CD8-positive, alpha-beta memory T cell (primary cell): ENCODE measurements at places on chromosomes 4 and X. TPM values are rescaled to one million over a fixed set of nuclear protein-coding genes. Genes with fewer than 3 reads are reported as not detected.
A peak's percentile ranks its signal among the peaks of the same experiment; 100 is the strongest.

DNA sequence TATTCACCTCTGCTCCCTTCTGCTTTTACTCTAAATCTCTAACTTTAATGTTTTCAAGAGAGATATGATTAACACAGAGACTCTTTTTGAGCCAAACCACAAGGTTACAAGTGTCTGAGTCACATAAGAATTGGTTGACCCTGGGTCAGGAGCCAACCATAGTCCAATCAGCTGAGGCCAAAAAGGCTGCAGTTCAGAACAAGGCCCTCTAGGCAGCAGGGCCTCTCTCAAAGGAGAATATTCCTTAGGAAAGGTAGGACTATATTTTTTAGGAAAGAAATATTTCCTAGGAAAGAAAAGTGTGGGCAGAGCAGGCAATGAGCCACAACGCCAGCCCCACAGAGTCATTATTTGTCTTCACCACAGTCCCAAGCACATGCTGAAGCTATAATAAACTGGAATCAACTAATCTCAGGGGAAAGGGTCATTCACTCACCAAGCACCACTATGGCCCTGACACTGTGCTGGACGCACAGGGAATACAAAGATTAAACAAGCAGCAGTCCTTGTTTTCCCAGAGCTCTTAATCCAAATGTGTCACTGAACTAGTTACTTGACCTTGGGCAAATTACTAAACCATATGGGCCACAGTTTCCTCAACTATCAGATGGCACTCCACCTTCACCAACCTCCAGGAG lies 2.2 kb downstream of the ATP8A1 start:
- no peak for DNase-seq
- H3K4me3 ChIP-seq, result peak overlapping the region; percentile 89
- no peaks in the 10 kb centered on the region for H3K36me3 ChIP-seq
- H3K27ac ChIP-seq, result no peak overlapping the region
- H3K4me1 ChIP-seq, result peaks cover 36% of the 10 kb centered on the region
- H3K27me3 ChIP-seq, result no peaks in the 10 kb centered on the region

GRCh38 chr4:24236120-24236519 lies 346.3 kb upstream of the PPARGC1A start:
- no peaks in the 10 kb centered on the region for H3K36me3 ChIP-seq
- no peak overlapping the region for H3K4me3 ChIP-seq
- H3K27me3 ChIP-seq, result no peaks in the 10 kb centered on the region
- no peaks in the 10 kb centered on the region for H3K4me1 ChIP-seq

DNA sequence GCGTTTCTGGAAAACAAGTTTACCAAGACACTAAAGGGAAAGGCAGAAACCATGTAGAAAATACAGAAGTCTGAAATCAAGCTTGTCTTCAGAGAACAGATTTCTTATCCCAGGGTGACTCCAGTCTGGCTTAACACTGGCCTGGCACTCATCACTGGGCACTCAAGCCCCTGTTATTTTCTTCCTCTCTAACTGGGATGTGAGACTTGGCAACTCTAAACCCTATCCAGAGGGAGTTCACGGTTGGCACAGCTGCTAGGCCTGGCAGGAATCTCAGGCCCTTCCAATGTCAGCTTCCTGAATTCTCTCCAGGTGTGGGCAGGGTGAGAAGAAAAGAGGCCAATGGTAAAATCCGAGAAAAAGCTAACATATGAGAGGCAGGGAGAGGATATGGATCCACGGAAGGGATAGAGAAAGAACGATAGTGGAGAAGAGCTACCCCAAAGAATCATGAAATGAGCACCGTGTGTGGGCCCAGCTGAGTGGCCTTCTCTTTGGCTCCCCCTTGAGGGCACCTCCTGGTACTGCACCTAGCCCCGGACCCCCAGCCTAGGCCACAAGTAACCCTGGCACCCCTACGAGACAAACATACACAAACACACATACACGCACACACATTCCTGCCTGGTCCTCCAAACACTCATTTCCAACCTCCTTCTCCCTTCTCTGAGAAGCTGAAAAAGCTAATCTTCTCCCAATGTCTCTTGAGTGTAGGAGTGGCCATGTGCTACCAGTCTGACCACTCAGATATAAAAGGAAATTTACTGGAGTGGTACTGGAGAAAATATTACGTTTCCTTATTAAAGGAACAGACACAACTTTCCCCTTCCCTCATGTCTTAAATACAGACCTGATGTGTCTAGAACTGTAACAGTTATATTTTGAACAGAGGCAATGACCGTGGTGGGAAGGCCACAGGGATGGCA lies 16.6 kb upstream of the PTCHD1 start:
- H3K4me3 ChIP-seq, result no peak overlapping the region
- H3K27ac ChIP-seq, result no peak overlapping the region
- no peaks in the 10 kb centered on the region for H3K27me3 ChIP-seq
- no peaks in the 10 kb centered on the region for H3K4me1 ChIP-seq
- no peaks in the 10 kb centered on the region for H3K36me3 ChIP-seq

GRCh38 chr4:70992391-70992881 lies 1.0 kb upstream of the DCK start:
- no peak for DNase-seq
- no peak overlapping the region for H3K27ac ChIP-seq
- peak overlapping the region; percentile 76 for H3K4me3 ChIP-seq
- no peaks in the 10 kb centered on the region for H3K27me3 ChIP-seq
- H3K36me3 ChIP-seq, result no peaks in the 10 kb centered on the region

- no peaks in the 10 kb centered on the region for H3K27me3 ChIP-seq
- H3K4me3 ChIP-seq, result no peak overlapping the region
- no peak for DNase-seq
- H3K27ac ChIP-seq, result no peak overlapping the region
These were observed 457.7 kb downstream of the NKX6-1 start for GRCh38 chr4:84041426-84041825.

DNA sequence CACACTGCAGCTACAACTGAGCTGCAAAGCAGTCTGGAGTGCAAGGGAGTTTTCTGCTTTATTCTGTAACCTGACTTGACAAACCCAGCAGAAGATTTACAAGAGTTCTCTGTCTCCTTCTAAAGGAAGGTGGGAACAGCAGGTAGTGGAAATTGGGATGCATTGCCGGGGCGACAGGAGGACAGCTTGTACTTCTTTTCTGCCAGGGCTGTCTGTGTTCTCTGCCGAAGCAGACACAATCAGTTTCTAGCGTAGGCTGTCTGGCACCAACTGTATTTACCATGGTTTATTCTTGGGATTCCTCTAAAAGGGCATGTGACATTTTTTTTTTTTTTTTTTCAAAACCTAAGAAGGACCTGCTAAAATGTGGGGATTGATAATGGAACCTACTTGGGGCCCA lies 190.8 kb upstream of the GK2 start:
- H3K4me1 ChIP-seq, result no peaks in the 10 kb centered on the region
- H3K4me3 ChIP-seq, result no peak overlapping the region
- DNase-seq, result no peak
- H3K27me3 ChIP-seq, result no peaks in the 10 kb centered on the region

- no peak for DNase-seq
- no peak overlapping the region for H3K27ac ChIP-seq
- no peaks in the 10 kb centered on the region for H3K27me3 ChIP-seq
- no peak overlapping the region for H3K4me3 ChIP-seq
- H3K36me3 ChIP-seq, result no peaks in the 10 kb centered on the region
These were observed 361.8 kb upstream of the GALNT7 start for GRCh38 chr4:172806841-172807240.

- H3K36me3 ChIP-seq, result no peaks in the 10 kb centered on the region
- DNase-seq, result no peak
- no peaks in the 10 kb centered on the region for H3K4me1 ChIP-seq
- no peak overlapping the region for H3K4me3 ChIP-seq
- H3K27ac ChIP-seq, result no peak overlapping the region
These were observed 104.6 kb downstream of the PHEX start for GRCh38 chrX:22136711-22137110.

DNA sequence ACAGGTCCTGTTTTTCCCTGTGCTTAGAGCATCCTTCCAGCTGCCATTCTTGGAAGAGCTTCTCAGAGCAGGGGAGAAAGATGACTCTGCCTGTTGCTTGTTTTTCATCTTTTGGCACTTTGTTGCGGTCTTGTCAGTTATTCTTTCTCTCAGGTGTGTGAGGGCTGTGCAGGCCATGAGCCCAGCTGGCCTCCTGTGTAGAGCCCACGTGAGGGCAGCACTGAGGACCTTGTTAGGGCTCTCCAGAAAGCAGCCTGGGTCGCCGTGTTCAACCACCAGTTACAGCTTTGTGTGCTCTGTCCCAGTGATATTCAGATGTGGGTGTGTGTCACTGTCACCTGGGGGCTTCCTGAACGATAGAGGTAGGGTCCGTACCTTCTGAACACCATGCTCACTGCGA lies 52.8 kb downstream of the NOP14 start:
- no peak overlapping the region for H3K27ac ChIP-seq
- DNase-seq, result no peak
- peaks cover 20% of the 10 kb centered on the region for H3K4me1 ChIP-seq

GRCh38 chr4:135777361-135777760 lies 1575.8 kb upstream of the PABPC4L start:
- H3K4me1 ChIP-seq, result no peaks in the 10 kb centered on the region
- no peak overlapping the region for H3K4me3 ChIP-seq
- H3K36me3 ChIP-seq, result no peaks in the 10 kb centered on the region
- H3K27ac ChIP-seq, result no peak overlapping the region
- H3K27me3 ChIP-seq, result no peaks in the 10 kb centered on the region

GRCh38 chr4:93996895-93997294 lies 168.3 kb downstream of the ATOH1 start:
- no peaks in the 10 kb centered on the region for H3K36me3 ChIP-seq
- H3K27me3 ChIP-seq, result no peaks in the 10 kb centered on the region
- no peak overlapping the region for H3K4me3 ChIP-seq
- no peak for DNase-seq

GRCh38 chr4:125796138-125796537 lies 481.4 kb downstream of the FAT4 start:
- H3K27ac ChIP-seq, result no peak overlapping the region
- H3K36me3 ChIP-seq, result no peaks in the 10 kb centered on the region
- no peak for DNase-seq
- H3K27me3 ChIP-seq, result no peaks in the 10 kb centered on the region

DNA sequence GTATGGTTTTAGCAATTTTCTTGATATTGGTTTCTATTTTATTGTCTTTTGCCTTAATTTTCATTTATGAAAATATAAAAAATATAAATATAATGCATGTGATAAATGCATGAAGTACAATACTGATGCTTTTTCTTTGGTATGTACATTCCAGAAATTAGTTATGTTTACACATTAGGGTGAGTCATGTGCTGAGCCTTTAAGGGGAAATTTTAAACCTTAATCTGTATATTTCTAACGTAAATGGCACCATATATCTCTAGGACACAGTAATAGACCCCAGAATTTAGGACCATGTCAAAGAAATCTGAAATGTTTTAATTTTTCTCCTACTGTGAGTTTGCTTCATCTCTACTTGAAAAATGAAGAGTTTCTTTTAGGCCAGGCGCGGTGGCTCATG lies 117.8 kb upstream of the SPRY1 start:
- no peaks in the 10 kb centered on the region for H3K4me1 ChIP-seq
- no peak for DNase-seq
- no peak overlapping the region for H3K27ac ChIP-seq

DNA sequence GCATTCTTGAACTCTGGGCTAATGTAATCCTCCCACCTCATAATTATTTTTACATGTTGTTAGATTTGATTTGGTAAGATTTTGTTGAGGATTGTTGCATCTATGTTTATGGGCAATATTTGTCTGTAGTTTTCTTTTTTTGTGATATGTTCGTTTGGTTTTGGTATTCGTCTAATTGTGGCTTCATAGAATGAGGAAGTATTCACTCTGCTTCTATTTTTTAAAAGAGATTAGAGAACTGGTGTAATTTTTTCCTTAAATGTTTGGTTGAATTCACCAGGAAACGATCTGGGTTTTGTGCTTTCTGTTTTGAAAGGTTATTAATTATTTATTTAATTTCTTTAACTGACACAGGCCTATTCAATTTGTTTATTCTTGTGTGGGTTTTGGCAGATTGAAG lies 161.2 kb upstream of the NUDT6 start:
- H3K36me3 ChIP-seq, result no peaks in the 10 kb centered on the region
- no peak overlapping the region for H3K27ac ChIP-seq
- H3K4me1 ChIP-seq, result no peaks in the 10 kb centered on the region

GRCh38 chrX:68533656-68534055 lies 34.8 kb downstream of the YIPF6 start:
- no peak overlapping the region for H3K4me3 ChIP-seq
- H3K27me3 ChIP-seq, result no peaks in the 10 kb centered on the region
- peaks cover 5% of the 10 kb centered on the region for H3K36me3 ChIP-seq
- no peaks in the 10 kb centered on the region for H3K4me1 ChIP-seq
- DNase-seq, result no peak

DNA sequence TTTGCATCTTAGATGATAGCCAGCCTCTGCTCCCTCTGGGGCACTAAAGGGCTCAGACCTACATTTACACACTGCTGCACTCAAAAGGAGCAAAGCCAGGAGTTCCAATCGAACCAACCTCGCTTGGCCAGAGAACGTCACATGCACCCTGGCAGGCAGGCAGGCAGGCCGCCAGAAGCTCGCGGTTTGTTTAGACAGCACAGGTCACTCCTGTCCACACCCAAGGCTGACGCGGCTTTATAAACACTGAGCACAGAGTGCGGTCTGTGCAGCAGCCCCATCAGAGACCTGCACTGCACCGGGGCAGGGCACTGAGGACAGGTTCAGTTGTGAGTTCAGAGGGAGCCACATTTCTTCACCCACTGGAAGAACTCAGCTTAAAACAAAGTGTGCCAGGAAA lies 143.9 kb downstream of the BCOR start:
- H3K27me3 ChIP-seq, result no peaks in the 10 kb centered on the region
- no peaks in the 10 kb centered on the region for H3K36me3 ChIP-seq
- no peak for DNase-seq
- H3K4me3 ChIP-seq, result no peak overlapping the region
- peaks cover 8% of the 10 kb centered on the region for H3K4me1 ChIP-seq

GRCh38 chr4:151934766-151935165 lies 174.0 kb upstream of the GATB start:
- H3K27ac ChIP-seq, result no peak overlapping the region
- no peaks in the 10 kb centered on the region for H3K36me3 ChIP-seq
- no peak overlapping the region for H3K4me3 ChIP-seq
- H3K27me3 ChIP-seq, result no peaks in the 10 kb centered on the region

DNA sequence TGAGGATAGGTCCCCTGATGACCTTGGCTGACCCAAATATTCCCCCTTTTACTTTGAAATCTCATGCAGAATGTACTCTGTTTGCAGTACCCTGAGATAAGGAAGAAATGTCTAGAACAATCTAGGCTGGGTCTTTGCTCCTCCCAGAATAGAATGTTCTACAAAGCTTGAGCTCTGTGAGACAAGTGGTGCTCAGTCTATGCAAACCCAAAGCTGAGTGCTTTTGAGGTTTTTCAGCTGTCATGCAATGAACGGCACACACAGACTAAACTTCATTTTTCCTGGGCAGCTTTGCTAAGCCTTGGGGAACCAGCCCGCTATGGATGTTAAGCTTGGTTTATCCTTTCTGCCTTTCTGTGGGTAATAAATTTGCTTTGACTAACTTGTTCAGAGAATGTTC lies 513.6 kb downstream of the FAT4 start:
- H3K27ac ChIP-seq, result no peak overlapping the region
- H3K27me3 ChIP-seq, result no peaks in the 10 kb centered on the region
- no peaks in the 10 kb centered on the region for H3K4me1 ChIP-seq
- no peaks in the 10 kb centered on the region for H3K36me3 ChIP-seq
- no peak overlapping the region for H3K4me3 ChIP-seq

Gene HERC5
- 7.0 TPM for total RNA-seq

Gene RGN
- not detected for total RNA-seq

Gene PRSS12
- not detected for total RNA-seq

Gene CLDN22
- not detected for total RNA-seq

Gene NSUN7
- not detected for total RNA-seq
